ENCODE measurements at places on chromosomes 1 and 21.

GRCh38 chr21:41168391-41169257, 664 bp downstream of the BACE2 start:
- DNase-seq, result no peak

- DNase-seq, result no peak
These were observed 10.3 kb upstream of the SPRR2B start for GRCh38 chr1:153081736-153082135.

DNA sequence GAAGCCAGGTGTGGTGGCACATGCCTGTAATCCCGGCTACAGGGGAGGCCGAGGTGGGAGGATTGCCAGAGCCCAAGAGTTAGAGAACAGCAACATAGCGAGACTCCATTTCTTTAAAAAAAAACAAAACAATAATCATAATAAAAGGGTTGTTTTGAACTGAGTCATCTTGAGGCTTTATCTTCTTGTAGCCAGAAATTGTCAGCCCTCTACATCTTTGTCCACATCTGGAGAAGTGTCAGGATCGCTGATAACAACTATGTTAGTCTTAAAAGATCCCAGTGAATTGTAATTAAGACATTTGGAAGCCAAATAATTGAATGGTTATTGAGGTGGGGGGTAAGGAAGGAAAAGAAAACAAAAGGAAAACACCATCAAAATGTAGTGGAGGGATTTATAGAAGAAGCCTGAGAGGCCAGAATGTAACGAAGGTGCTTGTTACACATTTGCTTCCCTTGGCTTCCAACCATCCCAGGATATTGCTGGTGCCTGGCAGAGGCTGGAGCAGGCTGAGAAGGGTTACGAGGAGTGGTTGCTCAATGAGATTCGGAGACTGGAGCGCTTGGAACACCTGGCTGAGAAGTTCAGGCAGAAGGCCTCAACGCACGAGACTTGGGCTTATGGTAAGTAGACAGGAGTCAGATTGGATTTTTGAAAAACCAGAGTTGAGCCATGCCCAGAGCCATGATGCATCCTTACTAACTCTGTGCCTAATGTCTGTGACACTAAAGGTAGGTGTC, 52.5 kb upstream of the MTR start:
- DNase-seq, result no peak

DNA sequence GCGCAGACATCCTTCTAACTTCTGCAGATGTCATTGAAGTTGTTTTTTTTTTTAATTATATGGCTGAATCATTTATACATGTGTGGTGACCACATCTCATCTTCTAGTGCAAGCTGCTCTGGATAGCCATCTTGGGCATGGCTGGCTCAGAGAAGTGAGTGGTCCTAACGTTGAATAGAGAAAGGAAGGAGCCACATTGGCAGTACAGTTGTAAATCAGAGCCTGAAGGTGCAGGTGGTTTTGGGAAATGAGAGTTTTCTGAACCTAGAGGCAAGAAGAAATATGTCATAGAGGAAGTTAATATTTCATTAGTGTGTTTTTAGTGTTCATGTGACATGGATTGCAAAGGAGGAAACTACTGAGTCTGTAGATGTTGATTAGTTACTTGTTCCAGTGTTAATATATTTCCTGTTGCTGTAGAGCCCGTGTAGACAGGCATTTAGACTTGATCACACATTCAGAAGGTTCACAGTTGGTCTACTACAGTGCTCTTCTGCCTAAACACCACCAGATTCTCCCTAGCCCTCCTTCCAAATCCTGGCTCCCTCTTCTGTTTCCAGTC, 163.7 kb downstream of the ROR1 start:
- DNase-seq, result no peak

GRCh38 chr1:7341145-7341905, 429.8 kb upstream of the VAMP3 start:
- no peak for DNase-seq

- no peak for DNase-seq
These were observed at the start of gene MSH4 for GRCh38 chr1:75796376-75797272. Gene MSH4, plus strand, starts transcription at chr1:75796882. Its CDS starts 104 bp downstream, at chr1:75796986.

GRCh38 chr1:16900751-16901150, 5.0 kb downstream of the RNU1-2 start:
- no peak for DNase-seq

GRCh38 chr1:200774311-200774710, 35.6 kb downstream of the CAMSAP2 start:
- DNase-seq, result no peak

DNA sequence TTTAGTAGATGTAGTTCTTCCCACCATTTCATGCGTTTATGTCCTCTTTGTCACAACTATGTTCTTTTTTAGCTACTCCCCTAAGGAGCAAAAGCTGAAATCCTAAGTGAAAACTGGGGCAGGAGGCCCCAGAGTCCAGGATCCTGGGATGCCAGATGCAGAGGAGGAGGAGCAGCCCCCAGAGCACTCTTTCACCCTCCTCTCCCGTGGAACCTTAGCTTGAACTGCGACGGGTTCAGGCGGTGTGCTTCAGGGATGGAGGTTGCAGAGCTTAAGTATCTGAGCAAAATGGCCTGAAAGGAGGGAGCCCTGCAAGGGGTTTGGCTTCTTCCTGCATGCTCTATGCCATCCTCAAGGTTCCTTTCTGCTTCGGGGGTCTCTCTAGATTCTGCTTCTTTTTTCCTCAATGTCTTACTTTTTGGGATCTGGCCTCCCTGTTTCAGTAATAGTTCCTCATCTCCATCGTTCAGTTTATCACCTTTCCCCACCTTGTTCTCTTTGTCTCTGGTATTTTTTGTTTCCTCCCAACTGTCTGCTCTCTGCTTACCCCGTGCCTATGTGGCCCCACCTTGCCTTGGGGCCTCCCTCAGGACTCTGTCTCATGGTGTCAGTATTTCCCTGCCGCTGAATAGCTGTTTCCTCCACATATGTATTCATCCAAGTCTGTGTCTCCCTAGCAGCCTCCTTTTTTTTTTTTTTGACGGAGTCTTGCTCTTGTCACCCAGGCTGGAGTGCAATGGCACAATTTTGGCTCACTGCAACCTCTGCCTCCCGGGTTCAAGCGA, 2.7 kb upstream of the NHLH1 start:
- no peak for DNase-seq

DNA sequence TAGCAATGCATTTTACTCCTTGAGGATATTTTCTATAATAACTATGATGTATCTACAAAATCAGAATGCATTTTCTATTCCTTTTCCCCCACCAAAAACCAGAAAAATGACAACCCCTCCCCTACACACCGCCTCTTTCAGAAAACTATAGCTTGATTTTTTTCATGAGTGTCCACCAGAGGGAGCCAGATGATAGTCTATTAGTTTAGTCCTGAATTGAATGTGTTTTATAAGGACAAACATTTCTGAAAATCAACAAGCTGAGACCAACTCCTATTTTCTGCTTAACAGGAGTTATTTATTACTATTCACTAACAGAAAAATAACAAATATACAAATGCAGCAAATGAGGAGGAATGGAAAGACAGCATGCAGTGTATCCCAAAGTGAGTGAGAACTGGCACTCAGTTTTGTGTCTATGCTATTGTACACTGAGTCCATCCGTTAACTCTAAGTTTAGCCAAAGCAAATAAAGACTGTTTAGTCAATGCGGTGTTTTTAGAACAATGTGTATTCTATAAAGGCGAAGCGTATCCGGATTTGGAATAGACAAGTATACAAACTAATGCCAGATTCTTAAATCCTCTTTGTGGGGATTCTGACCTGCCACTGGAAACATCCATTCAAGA, 182.6 kb downstream of the VAV3 start:
- no peak for DNase-seq

DNA sequence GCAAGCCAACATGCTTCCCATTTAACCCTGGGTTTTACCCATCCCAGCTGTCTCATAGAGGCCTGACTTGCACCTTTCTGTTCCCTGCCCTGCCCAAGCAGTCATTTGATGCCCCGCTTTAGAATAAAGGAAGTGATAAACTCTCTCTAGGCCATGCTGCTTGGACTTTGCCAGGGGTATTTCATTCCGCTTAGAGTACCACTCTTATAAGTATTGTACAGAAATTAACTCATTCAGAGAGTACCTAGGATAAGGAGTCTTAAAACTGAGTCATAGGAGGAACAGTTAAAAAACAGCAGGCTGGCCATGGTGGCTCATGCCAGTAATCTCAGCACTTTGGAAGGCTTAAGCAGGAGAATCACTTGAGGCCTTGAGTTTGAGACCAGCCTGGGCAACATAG, 21.0 kb upstream of the LYST start:
- DNase-seq, result no peak

DNA sequence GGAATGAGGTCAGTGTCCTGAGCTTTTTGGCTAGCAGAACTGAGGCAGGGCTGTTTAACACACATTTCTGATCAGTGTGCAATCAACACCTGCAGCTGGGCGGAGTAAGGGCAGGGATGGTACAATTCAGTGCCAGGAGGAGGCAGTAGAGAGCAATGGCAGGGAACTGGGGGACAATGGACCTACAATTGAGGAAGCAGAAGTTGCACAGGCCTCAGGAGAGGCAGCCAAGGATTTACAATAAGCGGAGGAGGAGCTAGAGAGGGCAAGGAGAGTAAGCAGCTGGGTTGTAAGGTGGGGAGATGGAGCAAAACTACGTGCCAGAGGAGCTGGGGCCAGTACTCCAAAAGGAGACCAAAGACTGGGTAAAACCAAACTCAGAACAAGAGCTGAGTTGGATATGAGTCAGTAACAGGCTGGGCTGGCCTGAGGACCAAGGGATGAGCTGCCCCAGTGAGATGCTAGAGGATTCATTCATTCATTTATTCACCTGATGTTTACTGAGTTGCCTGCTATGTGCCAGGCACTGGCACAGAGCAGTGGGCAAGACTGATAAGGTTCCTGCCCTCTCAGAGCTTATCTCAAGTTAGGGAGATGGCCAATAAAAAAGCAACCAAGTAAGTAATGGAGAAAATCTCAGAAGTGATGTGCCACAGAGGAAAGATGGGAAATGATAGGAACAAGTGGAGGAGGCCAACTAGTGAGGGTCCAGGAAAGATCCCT, 10.4 kb upstream of the GALE start:
- no peak for DNase-seq

DNA sequence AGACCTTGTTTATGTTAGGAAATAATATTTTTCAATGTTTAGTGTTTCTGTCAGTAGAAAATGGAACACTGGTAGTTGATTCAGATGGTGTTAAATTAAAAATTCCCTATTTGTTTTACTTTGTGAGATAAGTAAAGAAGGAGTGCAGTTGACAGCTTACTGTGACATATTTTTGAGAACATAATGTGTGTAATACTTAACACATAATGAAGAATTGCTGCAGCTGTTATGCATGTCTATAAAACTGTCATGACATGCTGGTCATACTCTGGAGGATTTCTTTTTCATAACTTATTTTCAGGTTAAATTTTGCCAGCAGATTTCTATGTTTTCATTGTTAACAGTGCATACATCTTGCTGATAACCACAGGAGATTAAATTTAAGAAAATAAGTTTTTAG, 296.1 kb downstream of the CTH start:
- DNase-seq, result no peak

GRCh38 chr1:20470194-20470593, 15.8 kb downstream of the CAMK2N1 start:
- DNase-seq, result no peak

- no peak for DNase-seq
These were observed 18.2 kb downstream of the KIF17 start for GRCh38 chr1:20699558-20699957.

- DNase-seq, result no peak
These were observed 69.1 kb upstream of the STUM start for GRCh38 chr1:226479474-226479873.

GRCh38 chr1:202159534-202160371, 649 bp downstream of the PTPN7 start:
- DNase-seq, result no peak

Data from GM18507 (cell line).